ENCODE measurements at places on chromosomes 2 and 18.

- no peak for DNase-seq
Observed at GRCh38 chr2:37143974-37144373, 12.8 kb downstream of the EIF2AK2 start.

DNA sequence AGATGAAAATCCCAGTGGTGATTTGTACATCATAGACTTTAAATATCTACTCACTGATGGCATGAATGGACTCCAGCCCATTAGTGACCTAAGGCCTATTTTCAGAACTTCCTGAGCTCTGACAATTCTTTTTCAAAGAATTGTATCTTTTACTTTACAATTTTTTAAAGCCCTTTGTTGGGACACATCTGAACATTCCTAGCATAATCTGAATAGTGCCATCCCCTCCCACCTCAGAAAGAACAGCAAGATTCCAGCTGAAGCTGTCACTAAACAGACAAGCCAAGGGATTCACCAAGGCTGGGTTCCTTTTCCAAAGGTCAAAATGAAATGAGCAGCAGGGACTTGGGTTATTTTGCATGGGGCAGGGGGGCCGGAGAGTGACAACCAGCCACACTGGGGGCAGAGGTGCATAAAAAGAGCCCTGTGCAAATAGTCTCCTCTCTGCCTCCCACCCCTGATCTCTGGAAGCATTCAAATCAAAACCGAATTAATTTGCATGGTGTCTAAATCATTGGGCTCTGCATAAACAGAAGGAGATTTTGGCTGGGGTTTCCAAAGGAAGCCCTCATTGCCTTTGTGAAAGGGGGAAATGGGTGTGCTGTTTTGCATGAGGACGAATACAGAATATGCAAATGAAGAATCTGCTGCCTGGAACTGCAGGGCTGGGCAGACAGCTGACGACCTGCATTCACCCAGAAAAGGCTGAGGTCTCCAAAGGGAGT is 17.2 kb downstream of the EPHA4 start:
- no peak for DNase-seq

DNA sequence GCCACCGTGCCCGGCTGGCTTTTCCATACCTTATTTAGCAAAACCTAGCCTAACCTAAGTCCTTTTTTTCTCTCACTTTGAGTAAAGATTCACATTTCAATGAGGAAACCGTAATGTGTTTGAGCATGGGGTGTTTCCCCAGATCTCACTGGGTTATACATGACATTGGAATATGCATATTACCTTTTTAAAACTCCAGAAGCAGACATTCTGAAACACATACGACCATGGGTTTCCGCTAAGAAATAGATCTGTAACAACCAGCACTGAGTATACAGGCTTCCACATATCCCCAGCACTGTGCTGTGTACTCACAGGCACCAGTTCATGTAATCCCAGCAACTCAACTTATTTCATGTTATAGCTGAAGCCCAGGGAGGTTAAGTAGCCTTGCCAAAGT is 41.0 kb upstream of the FOSL2 start:
- no peak for DNase-seq

DNA sequence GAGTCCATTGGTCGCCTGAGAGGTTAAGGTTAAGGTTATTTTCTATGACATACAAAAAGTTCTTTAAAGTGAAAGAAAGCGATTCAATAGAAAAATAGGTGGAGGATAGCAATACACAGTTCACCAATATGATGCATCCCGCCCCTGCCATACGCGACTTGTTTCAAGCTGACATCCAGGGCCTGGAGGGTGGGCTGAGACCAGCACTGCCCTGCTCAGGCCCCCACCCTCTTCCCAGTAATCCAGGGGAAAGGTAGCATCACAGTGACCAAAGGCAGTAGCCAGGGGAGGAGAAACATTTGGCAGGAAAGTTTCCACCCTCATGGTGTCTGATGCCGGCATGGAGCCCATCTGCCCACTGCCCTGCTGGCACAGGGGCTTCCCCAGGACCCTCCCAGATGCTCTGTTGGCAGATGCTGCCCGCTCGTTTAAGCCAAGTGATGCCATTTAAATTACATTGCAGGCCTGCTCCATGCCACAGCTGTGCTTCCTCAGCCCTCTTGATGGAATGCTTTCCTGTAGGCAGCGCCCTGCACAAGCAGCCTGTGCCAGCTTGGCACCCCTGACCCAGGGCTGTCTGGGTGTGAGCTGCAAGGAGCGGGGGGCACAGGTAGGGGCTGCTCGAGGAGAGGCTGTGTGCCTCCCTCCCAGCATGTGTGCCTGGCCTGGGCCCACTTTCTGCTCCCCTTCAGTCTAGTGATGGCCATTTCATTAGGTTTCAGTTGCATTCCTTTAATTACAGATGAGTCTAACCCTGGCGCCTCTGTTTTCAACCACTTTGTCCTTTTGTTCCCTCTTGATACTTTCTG is 10.7 kb upstream of the ANO7 start:
- DNase-seq: no peak

GRCh38 chr2:215614296-215614695 is 178.4 kb upstream of the FN1 start:
- no peak for DNase-seq

GRCh38 chr2:196218106-196218505 is 46.7 kb upstream of the STK17B start:
- no peak for DNase-seq

GRCh38 chr18:62812242-62812641 is 96.9 kb downstream of the PHLPP1 start:
- DNase-seq: no peak

All from cortex of kidney (tissue), 1 donor.